NCI-H2029 treated with DMSO at 0.1 percent for 48 hours (cell line): ENCODE measurements at places on chromosomes 1 and 21.

- no peak for DNase-seq
Observed at GRCh38 chr1:201119206-201120197, 7.3 kb upstream of the CACNA1S start.

DNA sequence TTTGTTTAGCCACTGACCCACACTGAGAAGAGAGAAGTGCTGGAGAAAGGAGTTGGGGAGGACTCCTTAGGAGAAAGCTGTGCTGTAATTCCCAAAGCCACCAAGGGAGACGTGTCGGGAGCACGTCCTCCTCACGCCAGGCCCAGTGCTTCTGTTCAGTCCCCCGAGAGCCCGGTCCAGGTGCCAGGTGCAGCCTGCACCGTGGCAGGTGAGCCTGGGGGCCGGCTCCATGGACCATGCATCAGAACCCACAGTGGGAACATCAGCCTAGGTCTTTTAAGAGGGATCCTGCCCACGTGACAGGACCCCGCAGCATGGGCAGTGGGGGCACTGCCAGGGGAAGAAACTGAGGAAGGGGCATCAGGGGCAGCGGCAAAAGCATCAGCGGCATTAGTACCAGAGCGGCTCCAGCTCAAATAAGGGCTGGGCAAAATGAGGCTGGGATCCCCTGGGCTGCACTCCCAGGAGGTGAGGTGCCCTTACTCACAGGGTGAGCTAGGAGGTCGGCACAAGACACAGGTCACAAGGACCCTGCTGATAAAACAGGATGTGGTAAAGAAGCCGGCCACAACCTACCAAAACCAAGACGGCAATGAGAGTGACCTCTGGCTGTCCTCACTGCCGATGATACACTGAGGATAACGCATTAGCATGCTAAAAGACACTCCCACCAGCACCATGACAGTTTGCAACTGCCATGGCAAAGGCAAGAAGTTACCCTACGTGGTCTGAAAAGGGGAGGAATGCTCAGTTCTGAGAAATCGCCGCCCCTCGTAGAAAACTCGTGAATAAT, 24.6 kb upstream of the PRDM15 start:
- DNase-seq = no peak

DNA sequence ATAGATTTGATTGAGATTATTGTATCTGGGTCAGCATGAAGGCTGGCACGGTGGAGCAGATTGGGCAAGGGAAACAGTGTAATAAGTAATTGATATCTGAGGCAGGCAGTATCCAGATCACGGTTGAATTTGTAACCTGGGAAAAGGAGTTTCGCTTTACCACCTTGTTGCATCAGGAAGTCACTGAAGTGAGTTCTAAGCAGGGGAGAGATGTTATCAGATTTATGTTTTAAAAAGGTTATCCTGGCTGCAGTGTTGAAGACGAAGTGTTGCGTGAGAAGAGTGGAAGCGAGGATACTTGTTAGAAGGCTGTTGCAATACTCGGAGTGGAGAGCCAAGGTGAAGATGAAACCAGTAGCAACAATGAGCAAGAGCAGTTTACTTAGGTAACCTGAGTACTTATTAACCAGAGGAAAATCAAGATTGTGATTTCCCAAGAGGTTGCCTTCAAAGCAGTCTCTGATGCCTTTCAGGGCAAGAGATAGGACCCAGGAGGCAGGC, 77.8 kb downstream of the LHX9 start:
- peak; percentile 3 for DNase-seq

- DNase-seq = peak; percentile 98
Observed at GRCh38 chr1:41358131-41359021, 2.9 kb upstream of the FOXO6 start.

DNA sequence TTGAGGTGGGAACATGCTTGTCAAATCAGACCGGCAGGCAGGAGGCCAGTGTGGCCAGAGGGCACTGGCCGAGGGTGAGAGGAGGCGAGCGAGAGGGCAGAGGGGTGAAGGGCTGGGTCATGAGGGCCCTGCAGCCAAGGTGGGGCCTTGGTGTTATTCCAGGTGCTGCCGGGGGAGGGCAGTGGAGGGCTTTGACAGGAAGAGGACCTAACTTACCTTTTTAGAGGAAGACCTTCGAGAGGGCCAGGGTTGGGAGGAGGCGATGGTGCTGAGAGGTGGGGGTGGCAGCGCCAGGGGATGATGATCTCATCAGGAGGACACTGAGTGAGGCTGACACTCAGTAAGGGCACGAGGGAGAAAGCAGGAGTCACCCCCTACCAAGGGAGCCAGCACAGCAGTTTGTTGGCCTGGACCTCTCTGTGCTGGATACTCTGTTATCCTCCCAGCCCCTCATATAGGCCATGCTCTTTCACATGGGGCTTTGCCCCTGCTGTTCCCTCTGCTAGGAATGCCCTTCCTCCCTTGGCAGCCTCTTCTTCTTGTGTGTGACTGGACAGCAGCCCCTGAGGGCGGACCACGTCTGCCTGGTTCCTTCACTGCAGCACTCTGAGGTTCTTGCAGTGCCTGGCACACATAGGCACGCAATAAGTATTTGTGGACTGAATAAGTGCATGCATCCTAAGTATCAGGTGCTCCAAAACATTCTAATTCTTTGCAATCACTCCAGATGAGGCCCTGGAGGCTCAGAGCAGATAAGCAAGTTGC, 7.5 kb upstream of the TTC22 start:
- no peak for DNase-seq

GRCh38 chr1:87226341-87226760, 102.3 kb upstream of the LMO4 start:
- no peak for DNase-seq

DNA sequence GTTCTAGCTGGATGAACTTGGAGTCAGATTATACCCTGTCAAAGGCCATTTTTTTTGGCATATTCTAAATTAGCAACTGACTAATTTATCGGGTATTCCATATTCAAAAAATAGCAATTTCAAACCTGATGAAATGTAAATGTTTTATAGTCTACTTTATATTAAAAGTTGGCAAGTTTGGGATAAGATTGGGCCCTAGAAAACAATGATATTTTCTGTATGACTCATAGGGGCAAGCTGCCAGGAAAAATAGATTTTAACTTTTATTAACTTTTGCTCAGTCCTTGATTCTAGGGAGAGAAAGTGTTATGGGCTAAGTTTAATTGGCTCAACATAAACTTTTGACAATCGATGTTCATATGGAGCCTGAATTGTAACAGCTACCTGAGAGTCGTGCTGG, 576.9 kb upstream of the B3GALT2 start:
- no peak for DNase-seq

DNA sequence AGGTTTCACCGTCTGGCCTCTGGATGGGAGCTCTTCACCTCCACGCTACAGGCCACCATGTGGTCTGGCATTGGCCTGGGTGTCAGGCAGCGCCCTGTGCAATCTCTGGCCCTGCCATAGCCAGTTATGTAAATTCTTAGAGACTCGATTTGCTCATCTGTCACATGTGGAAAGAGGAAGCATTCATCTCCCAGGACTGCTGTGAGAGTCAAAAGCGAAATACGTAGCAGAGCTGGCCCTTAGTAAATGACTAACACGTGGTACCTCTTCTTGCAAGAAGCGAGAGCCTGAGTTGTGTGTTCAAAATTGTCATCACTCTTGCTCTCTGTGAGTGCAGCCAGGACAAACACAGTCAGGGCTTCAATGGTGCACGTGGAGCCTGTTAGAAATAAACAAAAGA, 159.0 kb upstream of the BACE2 start:
- DNase-seq = peak; percentile 42

DNA sequence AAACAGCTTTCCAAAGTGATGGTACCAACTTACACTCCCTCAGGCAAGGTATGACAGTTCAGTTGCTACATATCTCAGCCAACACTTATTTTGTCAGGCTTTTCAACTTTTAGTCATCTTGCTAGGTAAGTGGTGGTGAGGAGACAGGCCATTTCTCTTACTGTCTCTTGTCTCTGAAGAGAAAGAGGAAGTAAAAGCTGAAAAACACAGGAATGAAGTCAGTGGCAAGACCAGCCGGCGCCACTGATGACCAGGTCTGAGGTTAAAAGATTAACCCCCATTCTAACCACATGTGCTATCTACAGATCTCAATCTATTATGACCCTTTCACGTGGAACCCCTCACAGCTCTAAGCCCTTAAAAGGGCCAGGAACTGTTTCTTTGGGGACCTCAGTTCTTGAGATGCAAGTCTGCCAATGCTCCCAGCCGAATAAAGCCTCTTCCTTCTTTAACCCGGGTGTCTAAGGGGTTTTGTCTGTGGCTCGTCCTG, 4.2 kb downstream of the ADCY10 start:
- no peak for DNase-seq
